ENCODE measurements at places on chromosomes 1 and 21.

GRCh38 chr1:175494011-175494554, 249.3 kb downstream of the TNR start:
- no peaks in the 10 kb centered on the region for H3K4me1 ChIP-seq
- DNase-seq: no peak
- no peaks in the 10 kb centered on the region for H3K36me3 ChIP-seq
- H3K27me3 ChIP-seq: no peaks in the 10 kb centered on the region

GRCh38 chr1:157270705-157271274, 132.6 kb upstream of the ETV3 start:
- no peaks in the 10 kb centered on the region for H3K4me1 ChIP-seq
- H3K27ac ChIP-seq: no peak overlapping the region
- no peak overlapping the region for H3K4me3 ChIP-seq

DNA sequence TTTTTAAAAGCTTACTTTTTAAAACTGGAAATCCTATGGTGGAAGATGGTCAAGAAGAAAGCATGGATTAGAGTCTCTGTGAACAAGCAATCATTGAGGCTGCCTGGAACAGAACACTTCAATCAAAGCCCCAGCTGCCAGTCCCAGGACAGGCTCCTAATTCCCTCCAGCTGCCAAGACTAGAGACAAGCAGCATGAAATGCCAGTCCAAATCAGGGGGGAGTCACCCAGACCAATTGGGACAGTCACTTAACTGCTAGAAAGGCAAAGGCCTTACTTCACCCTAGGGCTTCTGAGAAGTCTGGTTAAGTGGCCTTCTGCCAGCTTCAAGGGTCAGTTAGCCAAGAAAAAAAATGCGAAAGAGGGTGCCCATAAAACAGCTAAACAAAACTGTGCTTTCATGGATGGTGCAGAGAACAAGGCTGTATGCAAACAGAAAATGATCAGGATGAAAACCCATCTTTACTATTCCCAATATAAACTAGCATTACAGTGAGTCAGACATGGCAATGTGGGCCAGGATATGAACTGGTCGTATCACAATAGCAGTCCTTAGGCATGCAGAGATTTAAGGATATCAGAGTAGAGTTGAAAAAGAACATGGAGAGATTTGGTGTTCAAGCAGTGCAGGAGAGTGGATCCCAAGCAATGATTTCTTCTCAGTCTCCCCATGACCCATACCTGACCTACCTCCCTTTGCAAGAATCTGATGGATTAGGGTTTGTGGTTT, 31.0 kb upstream of the MAN1A2 start:
- no peaks in the 10 kb centered on the region for H3K27me3 ChIP-seq
- no peak overlapping the region for H3K27ac ChIP-seq
- H3K36me3 ChIP-seq: no peaks in the 10 kb centered on the region
- H3K4me1 ChIP-seq: no peaks in the 10 kb centered on the region
- no peak overlapping the region for H3K4me3 ChIP-seq
- no peak for DNase-seq

DNA sequence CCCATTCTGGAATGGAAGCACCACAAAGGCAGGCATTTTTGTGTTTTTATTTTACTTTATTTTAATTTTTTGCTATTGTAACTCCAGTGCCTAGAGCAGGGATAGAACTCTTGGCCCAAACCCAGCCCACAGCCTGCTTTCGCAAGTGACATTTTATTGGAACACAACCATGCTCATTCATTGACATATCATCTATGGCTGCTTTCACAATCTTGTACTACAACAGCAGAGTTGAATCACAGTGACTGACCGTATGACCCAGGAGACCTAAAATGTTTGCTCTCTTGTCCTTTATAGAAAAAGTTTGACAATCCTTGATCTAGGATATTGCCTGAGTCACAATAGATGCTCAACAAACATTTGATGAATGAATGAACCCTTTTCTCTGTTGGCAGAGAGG, 83.9 kb upstream of the ATP1A1 start:
- no peak for DNase-seq
- H3K36me3 ChIP-seq: no peaks in the 10 kb centered on the region
- H3K27ac ChIP-seq: no peak overlapping the region
- no peaks in the 10 kb centered on the region for H3K4me1 ChIP-seq

GRCh38 chr1:115908565-115909274, 67.6 kb upstream of the SLC22A15 start:
- no peak overlapping the region for H3K27ac ChIP-seq
- H3K4me3 ChIP-seq: no peak overlapping the region
- no peak for DNase-seq

- H3K4me3 ChIP-seq: no peak overlapping the region
- H3K27me3 ChIP-seq: peaks cover 45% of the 10 kb centered on the region
- H3K36me3 ChIP-seq: no peaks in the 10 kb centered on the region
- no peaks in the 10 kb centered on the region for H3K4me1 ChIP-seq
- no peak overlapping the region for H3K27ac ChIP-seq
Observed at GRCh38 chr21:31555741-31556191, 103.7 kb upstream of the SOD1 start.

Measured in tibial artery (tissue), 4 donors.